Stomach (tissue), 19 donors: ENCODE measurements at places on chromosomes 16 and 17. TPM values are rescaled to one million over a fixed set of nuclear protein-coding genes. Genes with fewer than 3 reads are reported as not detected.

DNA sequence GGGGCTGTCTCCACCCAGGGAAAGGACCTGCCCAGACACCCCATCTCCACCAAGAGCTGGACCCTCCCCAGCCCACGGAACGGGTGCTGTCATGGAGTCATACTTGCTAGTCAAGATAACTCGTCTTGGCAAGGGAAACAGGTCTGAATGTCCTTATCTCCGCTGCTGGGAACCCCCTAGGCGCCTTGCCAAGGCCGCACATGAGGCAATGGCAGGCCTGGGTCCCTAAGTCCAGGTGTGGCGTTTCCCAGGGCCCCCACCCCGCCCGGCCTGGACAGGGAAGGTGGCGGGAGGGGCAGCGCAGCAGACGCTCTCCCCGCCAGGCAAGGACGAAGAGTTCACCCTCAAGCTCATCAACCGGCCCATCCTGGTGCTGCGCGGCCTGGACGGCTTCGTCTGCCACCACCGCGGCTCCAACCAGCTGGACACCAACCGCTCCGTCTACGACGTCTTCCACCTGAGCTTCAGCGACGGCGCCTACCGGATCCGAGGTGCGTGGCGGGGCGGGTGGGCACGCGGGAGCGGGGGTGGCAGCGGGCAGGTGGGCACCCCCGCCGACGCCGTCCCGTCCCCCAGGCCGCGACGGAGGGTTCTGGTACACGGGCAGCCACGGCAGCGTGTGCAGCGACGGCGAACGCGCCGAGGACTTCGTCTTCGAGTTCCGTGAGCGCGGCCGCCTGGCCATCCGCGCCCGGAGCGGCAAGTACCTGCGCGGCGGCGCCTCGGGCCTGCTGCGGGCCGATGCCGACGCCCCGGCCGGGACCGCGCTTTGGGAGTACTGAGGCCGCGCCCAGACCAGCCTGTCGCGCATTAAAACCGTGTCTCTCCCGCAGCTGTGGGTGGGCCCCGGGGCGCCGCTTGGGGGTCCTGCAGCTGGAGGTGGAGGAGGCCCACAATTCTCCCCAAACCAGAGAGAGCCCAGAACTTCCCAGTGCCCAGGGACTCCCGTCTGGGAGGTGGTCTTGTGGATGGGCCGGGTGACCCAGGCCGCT is 8.4 kb downstream of the FSCN2 start:
- peaks cover 56% of the 10 kb centered on the region for H3K27me3 ChIP-seq
- H3K27ac ChIP-seq = no peak overlapping the region
- H3K4me1 ChIP-seq = peaks cover 25% of the 10 kb centered on the region
- H3K36me3 ChIP-seq = peaks cover 38% of the 10 kb centered on the region
- peak; percentile 80 for DNase-seq
- H3K4me3 ChIP-seq = no peak overlapping the region

The CCDC154 gene
- polyA plus RNA-seq = 3.1 TPM

- H3K27me3 ChIP-seq = peaks cover 6% of the 10 kb centered on the region
- H3K27ac ChIP-seq = no peak overlapping the region
- H3K36me3 ChIP-seq = no peaks in the 10 kb centered on the region
- no peak for DNase-seq
- no peak overlapping the region for H3K4me3 ChIP-seq
Observed at GRCh38 chr16:54356391-54356790, 69.8 kb upstream of the IRX3 start.

- H3K27ac ChIP-seq = peak overlapping the region; percentile 66
- H3K27me3 ChIP-seq = no peaks in the 10 kb centered on the region
- DNase-seq = no peak
- H3K4me1 ChIP-seq = peaks cover 18% of the 10 kb centered on the region
Observed at GRCh38 chr17:68498479-68499326, 13.5 kb upstream of the PRKAR1A start.

DNA sequence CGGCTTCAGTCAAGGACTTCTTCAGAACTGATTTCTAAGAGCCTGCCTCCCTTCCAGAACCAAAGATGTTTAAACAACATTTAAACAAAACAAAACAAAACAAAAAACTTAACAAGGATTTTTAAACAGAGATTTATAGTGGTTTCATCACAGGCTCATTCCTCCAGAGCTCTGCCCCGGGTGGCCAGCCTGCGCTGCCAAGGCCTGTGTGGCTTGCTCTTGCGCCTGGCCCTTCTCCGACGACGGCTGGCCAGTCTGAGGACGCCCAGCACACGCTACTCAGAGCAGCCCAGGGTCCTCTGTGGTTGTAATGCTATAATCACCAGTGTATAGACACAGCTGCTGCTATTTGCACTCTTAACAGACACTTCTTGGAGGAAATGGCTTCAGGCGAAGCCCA is 307.2 kb upstream of the MYOCD start:
- DNase-seq = peak; percentile 33
- H3K27me3 ChIP-seq = no peaks in the 10 kb centered on the region
- no peaks in the 10 kb centered on the region for H3K36me3 ChIP-seq
- no peaks in the 10 kb centered on the region for H3K4me1 ChIP-seq
- H3K4me3 ChIP-seq = no peak overlapping the region

DNA sequence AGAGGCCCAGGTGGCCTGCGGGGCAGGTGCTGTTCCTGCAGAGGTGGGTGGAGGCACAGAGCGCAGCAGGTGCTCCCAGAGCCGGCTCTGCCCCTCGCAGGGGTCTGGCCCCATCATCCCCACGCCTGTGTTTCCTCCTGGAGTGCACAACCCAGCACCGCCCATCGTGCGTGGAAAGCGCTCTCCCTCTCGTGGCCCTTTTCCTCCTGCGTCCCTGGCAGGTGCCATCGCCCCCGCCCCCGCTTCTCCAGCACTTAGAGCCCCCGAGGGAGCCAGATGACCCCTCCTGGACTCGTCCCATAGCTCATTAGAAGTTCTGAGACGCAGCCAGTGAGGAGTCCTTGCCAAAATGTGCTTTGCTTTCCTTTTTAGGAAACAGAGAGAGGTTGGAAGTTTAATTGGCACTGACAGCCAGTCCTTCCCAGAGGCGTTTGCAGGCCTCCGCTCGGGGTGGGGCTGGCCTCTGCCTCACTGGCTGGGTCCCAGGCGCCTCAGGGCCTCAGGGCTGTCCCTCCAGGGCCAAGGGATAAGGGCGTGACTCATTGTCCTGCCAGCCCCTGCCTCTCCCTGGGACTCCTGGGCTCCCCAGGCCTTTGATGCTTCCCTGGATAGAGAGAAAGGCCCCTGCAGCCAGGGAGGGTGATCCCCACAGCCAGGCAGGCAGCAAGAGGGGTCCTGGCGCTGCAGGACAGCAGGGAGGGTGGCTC is 32.2 kb upstream of the CHMP6 start:
- no peak for DNase-seq
- H3K36me3 ChIP-seq = peaks cover 42% of the 10 kb centered on the region
- H3K4me3 ChIP-seq = no peak overlapping the region
- H3K27ac ChIP-seq = peak overlapping the region; percentile 78
- peaks cover 9% of the 10 kb centered on the region for H3K4me1 ChIP-seq
- H3K27me3 ChIP-seq = no peaks in the 10 kb centered on the region

DNA sequence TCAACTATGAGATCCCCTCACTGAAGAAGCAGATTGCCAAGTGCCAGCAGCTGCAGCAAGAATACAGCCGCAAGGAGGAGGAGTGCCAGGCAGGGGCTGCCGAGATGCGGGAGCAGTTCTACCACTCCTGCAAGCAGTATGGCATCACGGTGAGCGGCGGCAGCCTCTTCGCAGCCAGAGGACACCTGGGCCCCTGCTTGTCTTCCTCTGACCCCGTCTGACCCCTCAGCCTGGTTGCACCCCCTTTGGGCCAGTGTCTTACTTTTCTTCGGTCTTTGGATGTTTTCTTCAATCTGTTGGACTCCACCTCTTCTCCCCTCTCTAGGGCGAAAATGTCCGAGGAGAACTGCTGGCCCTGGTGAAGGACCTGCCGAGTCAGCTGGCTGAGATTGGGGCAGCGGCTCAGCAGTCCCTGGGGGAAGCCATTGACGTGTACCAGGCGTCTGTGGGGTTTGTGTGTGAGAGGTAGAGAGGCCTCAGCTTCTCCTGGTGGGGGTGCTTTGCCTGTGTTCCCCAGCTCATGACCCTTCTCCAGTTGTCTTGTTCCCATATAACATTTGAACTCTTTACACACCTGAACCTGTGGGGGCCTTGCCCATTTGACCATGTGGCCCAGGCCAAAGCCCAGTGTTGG is 4.4 kb downstream of the CDK5RAP3 start:
- no peak overlapping the region for H3K4me3 ChIP-seq
- DNase-seq = no peak
- peaks cover 75% of the 10 kb centered on the region for H3K36me3 ChIP-seq

The SLC25A39 gene
- 161 TPM for polyA plus RNA-seq

DNA sequence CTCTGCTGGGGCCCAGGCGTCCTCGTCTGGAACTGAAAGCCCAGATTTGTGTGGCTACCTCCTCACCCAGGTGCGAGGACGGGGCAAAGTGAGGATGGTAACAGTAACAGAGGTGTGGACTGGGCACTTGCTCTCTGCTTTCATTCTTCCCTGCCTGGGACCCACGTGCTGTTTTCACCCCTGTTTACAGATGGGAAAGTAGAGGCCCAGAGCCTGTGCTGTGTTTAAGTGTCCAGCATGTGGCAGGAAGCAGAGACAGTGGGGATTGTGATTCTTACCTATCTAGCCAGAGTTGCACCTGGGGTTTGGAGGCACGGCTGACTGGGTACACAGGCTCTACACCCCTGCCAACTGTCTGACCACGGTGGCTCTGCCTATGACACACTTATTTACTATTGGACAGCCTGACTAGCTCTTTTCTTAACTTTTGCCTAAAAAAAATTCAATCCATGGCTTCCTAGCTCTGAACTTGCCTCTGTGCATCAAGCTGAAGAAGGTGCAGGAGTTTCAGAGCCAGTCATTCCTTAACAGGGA is 155.4 kb downstream of the CLEC16A start:
- H3K27ac ChIP-seq = peak overlapping the region; percentile 81
- H3K36me3 ChIP-seq = peaks cover 10% of the 10 kb centered on the region
- H3K27me3 ChIP-seq = no peaks in the 10 kb centered on the region

DNA sequence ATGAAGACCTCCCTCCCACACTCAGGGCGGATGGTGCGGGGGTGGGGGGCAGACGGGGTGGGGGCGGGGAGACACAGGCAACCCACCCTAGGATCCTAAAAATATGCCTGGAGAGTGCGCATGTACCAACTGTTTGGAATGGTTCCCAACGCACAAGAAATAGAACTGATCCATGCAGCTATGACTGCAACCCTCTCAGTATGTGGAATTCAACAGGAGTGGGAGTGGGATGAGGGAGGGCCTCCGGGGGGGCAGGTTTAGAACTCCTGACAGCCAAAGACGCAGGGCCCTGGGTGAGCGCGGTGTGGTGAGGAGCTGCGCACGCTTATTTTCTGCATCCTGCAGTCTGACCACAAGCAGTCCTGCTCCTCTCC is 1.1 kb upstream of the P2RX5 start:
- DNase-seq = no peak
- H3K27me3 ChIP-seq = no peaks in the 10 kb centered on the region
- H3K4me1 ChIP-seq = peaks cover 25% of the 10 kb centered on the region
- H3K27ac ChIP-seq = no peak overlapping the region

DNA sequence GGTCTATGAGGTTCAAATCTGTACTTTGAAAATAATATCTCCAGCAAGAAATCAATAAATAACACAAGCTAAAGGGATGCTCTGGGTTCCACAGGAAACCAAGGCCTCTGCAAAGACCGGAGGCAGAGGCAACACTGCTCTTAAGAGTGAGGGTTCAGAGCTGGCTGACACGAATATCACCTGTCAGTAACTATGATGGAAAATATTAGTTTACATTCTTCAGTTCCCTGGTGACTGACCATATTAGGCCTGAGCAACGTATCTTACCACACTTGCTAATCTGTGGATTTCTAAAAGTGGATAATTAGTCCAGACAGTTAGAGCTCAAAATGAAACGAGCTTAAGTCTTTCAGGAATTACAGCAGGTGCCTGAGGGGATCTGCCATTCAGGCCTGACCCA is 459.3 kb downstream of the HS3ST3B1 start:
- no peaks in the 10 kb centered on the region for H3K36me3 ChIP-seq
- H3K27ac ChIP-seq = no peak overlapping the region
- DNase-seq = no peak
- no peaks in the 10 kb centered on the region for H3K27me3 ChIP-seq
- no peaks in the 10 kb centered on the region for H3K4me1 ChIP-seq

DNA sequence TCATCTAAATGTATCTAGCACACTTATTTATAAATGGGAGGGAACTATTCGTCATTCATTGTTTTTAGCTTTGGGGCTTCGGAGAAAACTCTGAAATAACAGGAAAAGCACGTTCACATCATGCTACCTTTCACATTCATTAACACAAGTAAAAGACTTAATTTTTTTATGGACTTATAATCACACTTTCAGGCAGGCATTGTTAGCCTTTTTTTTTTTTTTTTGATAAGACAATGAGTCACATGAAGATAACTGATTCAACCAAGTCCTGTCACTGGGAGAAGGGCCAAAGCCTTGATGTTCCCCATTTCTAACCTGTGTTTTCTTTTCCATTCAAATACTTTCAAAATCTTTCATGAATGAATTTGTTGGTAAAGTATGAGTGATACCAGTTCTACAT is 631.3 kb upstream of the CA10 start:
- H3K36me3 ChIP-seq = no peaks in the 10 kb centered on the region
- H3K27me3 ChIP-seq = no peaks in the 10 kb centered on the region
- H3K4me3 ChIP-seq = no peak overlapping the region
- DNase-seq = no peak
